ENCODE measurements at places on chromosomes 11 and 22.

GRCh38 chr11:91608677-91609076 is 615.9 kb upstream of the FAT3 start:
- peak; percentile 20 for DNase-seq

- peak; percentile 58 for DNase-seq
Observed at GRCh38 chr11:3642071-3642951, 519 bp upstream of the ART5 start.

- no peak for DNase-seq
Observed at GRCh38 chr22:43796567-43796966, 15.5 kb downstream of the EFCAB6 start.

- DNase-seq = peak; percentile 81
Observed at GRCh38 chr11:10293423-10294289, at the start of gene SBF2. TSS of gene SBF2 (minus strand) at chr11:10294219. CDS start at chr11:10294069, 150 bp downstream.
